LoVo (cell line): ENCODE measurements at places on chromosomes 3 and 15.

- DNase-seq: no peak
These were observed 436.3 kb downstream of the WDR72 start for GRCh38 chr15:53323191-53323590.

- DNase-seq: no peak
These were observed 18.4 kb upstream of the TSEN2 start for GRCh38 chr3:12465836-12466225.

- no peak for DNase-seq
These were observed 15.6 kb downstream of the SNAP23 start for GRCh38 chr15:42511007-42511391.

DNA sequence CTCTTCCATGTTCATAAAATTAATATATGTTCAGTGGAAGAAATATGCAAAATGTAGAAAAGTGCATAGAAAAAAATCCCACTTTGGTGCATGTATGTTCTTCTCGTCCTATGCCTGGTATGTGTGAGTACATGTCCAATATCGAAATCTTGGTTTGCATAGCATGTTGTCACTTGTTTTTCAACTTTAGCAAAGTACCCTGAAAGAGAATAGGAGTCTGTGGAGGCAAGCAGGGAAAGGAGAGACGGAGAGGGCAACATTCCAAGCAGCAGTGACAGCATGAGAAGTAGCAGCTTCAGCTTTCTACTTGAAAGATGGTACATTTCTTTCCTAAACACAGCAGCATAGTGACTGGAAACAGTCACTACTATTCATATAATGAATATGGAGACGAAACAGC is 56.8 kb upstream of the CACNA2D3 start:
- no peak for DNase-seq

DNA sequence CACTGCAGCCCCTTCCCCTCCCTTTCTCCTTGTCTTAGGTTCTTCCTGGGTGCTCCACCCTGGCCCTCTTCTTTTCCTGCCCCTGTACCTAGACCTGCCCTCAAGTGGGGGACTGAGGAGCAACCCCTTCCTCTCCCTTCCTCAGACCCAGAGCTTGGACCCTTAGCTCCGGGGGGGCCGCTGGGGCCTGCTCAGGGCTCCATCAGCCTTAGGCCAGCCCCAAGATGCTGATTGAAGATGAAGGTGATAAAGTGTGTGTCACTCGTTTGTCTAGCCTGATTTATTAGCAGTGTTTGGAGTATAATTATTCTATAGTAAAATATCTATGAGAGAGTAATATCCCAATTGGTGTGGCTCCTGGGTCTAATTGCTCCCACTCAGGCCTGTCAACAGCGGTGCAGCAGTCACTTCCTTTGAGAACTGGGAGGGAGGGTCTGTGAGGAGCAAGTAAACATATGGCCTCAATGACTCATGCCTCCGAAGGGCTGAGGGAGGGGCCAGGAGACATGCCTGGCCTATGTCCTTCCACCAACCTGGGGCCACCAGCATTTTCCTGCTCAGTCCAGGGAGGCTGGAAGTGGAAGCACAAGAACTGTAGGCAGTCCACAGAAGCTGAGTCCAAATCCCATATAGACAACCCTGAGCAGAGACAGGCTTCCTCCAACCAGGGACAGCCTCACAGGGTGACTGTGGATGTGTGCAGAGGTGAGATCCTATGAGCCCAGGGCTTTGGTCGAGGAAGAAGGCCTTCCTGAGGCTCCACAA is 123.2 kb downstream of the DNAJB8 start:
- DNase-seq: peak; percentile 68

DNA sequence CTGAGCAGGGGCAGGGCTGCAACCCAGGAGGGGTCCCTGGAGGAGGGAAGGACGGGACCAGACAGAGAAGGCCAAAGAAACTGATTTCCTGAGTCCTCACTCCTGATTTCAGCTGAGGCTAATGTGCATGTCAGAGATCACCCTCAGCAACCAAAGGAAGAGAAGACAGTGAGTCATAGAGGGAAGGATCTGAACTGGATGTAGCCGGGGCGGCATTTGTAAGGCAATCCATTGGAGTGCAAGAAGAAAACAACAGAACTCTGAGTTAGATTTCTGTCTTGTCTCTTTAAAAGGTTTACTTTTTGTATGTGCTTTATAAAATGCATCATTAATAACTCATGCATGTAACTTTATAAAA is 105.3 kb upstream of the AGBL1 start:
- no peak for DNase-seq

DNA sequence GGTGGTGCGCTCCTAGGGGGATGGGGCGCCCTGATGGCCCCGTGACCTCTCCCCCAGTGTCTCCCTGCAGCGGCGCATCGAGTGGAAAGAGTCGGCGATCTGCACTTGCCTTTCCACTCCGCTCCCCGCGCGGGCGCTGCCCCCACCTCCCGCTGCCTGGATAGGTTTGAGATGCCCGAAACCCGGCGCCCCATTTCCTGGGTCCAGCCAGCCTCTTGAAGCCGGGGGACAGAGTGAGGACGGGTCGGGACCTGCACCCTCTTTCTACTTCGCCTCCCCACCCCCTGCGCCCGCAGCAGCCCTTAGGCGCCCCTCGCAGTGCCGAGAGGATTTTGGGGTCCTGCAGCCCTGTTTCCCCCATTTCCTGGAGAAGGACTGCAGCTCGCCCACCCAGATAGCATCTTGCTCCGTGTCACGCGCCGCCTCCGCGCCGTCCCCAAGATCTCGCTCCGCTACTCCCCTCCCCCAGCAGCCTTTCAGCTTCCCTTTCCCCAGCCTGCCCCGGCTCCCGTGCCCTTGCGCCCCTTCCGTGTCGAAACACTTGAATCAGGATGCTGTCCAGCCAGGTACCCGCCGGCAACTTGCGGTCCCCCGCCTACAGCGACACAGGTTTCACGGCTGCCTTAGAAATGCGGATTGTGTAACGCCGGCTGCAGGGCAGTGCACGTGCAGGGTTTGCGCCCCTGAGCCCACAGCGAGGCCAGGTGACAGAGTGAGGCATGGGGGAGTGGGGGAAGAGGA is 519 bp downstream of the ABHD6 start:
- DNase-seq: no peak

- DNase-seq: peak; percentile 51
These were observed 87.3 kb upstream of the C15orf61 start for GRCh38 chr15:67433495-67434099.

DNA sequence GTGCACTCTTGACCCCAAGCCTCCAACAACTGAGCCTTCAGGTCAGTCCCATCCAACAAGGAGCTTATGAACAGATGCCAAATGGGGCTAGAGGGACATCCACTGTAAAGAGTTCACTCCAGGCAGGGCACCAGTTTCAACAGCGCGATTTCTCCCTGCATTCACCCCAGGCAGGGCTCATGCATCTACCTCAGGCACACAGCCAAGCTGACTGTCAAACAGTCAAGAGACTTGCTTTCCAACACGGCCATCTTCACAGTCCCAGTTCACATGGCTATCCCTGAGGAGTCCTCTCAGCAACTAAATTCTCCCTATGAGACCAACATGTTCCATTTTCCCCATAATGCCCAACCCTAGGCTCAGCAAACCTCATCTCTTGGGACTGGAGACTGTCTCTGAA is 17.7 kb downstream of the SLC25A20 start:
- DNase-seq: no peak

- no peak for DNase-seq
These were observed 10.8 kb upstream of the PHLDB2 start for GRCh38 chr3:111848283-111848682.

GRCh38 chr3:53174346-53175250 is 13.6 kb downstream of the PRKCD start:
- DNase-seq: no peak

DNA sequence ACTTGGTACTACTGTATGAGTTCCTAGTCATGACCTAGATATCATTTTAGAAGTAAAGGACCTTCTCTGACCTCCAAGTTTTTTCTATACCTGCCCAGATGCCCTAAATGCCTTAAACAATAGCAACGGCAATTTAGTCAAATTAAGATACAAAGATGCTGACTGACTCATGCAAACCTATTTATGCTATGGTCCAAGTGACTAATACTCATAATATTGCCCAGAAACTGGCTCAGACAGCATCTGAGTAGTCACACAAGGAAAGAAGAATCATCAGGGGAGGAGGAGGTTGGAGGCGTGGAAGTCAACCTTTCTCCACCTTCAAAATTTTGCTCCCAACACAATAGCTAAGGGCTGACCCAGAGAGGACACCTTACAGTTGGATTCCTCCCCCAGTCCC is 6.8 kb downstream of the FYCO1 start:
- DNase-seq: no peak

GRCh38 chr3:141323936-141324704 is 44.2 kb upstream of the ZBTB38 start:
- no peak for DNase-seq

- DNase-seq: no peak
These were observed 5.9 kb downstream of the RPUSD3 start for GRCh38 chr3:9837701-9838582.

- DNase-seq: no peak
These were observed 3.2 kb upstream of the SLC4A7 start for GRCh38 chr3:27487383-27487782.

DNA sequence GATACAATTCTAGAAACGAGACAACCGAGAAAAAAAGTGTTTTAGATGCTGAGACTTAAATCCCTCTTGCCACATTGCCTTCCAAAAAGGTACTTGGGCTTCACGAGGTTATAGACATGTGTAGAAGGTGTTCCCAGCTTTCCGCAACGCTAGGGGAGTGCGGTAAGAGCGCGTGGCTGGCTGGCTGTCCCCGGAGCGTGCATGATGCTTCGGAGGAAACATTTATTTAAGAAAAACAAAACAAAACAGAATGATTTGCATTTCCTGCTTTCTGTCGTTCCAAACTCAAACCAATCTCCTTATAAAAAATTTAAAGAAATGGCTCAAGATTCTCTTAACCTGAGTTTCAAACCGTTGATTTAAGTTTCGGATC is 841 bp downstream of the SLC6A20 start:
- no peak for DNase-seq

DNA sequence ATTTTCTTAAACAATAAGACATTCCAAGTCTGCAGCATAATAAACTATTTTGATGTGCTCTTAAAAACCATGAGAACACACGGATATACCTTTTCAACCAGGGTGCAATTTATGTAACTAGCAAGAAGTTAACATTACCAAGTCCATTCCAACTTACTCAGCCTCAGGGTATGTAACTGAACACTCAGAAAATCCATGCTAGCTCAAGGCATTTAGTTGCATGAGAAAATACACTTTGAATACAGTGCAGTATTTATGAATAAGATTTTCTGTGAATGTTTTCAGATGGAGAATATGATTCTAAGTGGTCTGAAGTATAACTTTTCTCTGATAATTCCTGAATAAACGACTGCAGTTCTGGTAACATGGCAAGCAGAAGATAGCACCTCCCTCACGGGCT is 124.3 kb downstream of the SNRK start:
- DNase-seq: no peak

DNA sequence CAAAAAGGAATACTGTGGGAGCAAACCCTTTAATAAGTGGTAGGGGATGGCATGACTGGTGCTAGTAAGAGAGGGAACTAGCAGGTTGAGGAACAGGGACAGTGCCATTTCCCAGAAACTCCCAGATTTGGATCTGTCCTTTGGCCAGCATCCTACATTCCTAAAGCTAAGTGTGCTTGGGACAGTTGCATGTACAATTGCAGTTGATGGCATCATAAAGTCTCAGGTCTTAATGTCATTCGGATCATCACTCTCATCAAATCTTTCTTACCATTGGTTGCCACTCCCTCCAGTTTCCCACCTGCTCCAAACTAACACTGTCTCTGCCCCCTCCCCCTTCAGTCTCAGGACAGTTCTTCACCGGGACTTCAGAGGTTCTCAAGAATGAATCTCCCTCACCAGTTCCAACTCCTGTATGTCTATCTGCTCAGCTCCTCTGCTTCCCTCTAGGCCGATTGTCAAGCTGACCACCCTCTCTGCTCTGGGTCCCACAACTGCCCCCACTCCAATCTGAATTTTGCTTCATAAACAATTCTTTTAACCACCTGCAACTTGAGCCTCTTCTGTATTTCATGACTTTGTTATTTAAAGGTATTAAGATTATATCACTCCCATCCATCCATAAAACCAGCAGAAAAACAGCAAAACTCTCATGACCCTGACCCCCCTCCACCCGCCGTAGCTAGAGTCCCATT is 260.8 kb downstream of the CGGBP1 start:
- no peak for DNase-seq

DNA sequence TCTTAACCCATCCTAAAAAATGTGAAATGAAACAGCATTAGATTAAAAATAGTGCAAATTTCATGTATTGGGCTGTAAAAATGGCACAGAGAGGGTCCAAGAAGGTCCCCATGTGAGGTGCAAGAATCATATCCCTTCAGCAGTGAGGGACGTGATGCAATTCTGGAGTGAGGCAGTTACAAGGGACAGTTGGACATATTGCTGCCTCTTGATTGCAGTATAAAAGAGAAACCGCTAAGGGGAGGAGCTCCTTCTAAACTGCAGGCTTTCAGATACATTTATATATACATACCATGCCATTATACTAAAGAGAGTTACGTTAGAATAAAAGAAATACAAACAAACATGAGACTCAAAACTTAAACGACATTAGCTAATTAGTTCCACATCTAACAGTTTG is 304.2 kb upstream of the CTNNB1 start:
- DNase-seq: no peak

DNA sequence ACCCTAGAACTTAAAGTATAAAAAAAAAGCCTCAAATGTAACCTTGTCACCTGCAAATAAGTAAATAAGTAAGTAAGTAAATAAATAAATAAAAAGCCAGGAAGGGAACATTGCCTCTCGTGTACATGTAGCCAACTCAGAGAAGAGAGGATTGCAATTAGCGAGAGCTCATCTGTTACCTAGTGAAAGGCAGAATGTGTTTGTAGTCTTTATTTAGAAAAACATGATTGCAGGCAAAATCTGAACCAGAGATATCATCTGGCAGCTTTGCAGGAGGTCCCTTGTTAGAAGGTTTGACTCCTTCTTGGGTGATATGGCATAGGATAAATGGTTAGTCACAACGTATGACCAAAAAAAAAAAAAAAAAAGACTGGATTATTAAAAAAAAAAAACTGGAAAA is 71.6 kb upstream of the SYN2 start:
- no peak for DNase-seq

- no peak for DNase-seq
These were observed 806.6 kb downstream of the SQOR start for GRCh38 chr15:46441294-46442062.

DNA sequence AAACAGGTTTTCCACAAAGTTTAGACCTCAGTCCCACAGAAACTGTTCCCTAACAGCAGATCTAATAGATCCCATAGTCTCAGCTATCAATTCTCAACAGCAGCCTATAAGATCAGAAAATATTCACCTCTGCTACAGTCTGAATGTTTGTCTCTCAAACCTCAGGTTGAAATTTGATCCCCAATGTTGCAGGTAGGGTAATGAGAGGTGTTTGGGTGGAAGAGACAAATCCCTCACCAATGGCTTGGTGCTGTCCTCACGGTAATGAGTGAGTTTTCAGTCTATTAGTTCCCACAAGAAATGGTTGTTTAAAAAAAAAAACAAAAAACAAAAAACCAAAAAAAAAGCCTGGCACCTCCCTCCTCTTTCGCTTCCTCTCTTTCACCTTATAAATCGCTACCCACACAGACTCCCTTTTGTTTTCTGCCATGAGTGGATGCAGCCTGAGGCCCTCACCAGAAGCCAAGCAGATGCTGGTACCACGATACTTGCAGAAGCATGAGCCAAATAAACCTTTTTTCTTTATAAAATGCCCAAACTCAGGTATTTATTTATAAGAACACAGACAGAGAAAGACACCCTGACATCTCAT is 14.2 kb downstream of the ZNF280D start:
- no peak for DNase-seq

- DNase-seq: no peak
These were observed 22.7 kb downstream of the IRAK2 start for GRCh38 chr3:10187290-10187876.
